ENCODE measurements at places on chromosomes 11 and 22.
A peak's percentile ranks its signal among the peaks of the same experiment; 100 is the strongest.

DNA sequence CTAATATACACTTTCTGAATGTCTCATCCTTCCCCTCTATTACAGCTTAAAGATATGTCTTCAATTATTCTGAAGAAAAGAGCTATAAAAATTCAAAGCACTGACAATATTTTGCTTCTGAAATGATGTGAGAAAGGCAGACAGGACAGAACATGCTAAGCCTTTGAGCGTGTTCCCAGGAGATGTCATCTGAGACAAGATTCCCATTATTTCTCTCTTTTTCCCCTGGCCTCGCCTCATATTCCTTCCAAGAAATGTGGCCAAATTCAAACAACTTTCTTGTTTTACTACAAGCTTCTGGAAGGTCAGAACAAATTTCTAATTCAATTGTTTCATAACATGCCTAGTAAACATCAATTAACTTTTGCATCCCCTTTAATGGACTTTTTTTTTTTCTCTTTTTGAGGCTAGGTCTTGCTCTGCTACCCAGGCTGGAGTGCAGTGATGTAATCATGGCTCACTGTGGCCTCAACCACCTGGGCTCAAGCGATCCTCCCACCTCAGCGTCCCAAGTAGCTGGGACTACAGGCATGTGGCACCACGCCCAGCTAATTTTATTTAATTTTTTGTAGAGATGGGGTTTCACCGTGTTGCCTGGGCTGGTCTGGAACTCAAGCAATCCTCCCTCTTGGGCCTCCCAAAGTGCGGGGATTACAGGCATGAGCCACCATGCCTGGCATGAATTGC is 37.1 kb upstream of the NFRKB start:
- DNase-seq = no peak

DNA sequence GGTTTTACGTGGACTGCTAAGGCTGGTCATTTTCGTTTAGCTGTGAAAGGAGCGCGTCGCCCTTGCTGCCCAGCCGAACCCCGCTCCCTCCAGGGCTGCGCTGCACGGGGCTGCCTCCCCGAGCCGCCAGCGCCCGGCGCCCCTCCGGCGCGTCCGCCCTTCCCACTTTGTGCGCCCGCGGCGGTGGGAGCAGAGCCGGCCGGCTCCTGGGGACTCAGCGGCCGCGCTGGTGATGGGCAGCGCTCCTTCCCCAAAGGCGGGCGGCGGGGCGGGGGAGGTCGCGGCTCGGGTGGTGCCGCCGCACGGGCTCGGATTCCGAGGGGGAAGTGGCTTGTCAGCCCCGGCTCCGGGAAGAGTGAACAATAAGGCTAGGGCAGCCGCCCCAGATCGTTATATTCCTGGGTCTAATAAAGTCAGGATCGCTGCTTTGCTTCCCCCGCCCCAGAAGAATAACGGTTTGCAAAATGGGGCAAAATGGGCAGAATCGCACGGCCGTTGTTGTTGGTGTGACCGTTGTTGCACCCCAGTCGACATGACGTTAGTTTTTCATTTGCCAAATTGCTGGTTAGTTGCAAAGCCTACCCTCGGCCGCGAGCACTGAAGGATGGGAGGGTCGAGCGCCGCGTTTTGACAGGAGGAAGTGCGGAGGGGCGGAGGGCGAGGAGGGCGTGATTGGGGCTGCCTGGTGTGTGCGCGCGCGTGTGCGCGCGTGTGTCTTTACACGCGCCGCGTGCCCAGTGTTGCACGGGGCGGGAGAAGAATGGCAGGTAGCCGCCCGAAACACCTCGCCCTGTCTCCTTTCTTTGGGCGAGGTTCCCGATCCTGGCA is 745 bp downstream of the NCAM1 start:
- no peak for DNase-seq

- DNase-seq = no peak
Observed at GRCh38 chr11:90476442-90477007, 253.7 kb upstream of the CHORDC1 start.

DNA sequence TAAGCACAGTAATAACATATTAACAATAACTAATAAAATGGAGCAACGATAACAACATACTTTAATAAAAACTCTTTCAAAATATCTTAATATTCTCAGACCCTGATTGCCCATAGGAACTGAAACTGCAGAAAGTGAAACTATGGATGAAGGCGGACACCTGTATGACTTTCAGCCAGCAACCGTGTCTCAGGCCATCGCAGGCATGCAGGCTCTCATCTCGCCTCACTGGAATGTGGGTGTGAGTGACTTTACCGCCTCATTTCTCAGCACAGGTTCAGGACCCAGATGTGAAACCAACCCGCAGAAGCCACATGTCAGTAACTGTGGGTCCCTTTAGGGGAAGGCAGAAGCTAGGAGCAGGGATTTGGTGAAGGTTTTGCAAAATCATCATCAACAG is 539.1 kb downstream of the FAM181B start:
- DNase-seq = no peak

DNA sequence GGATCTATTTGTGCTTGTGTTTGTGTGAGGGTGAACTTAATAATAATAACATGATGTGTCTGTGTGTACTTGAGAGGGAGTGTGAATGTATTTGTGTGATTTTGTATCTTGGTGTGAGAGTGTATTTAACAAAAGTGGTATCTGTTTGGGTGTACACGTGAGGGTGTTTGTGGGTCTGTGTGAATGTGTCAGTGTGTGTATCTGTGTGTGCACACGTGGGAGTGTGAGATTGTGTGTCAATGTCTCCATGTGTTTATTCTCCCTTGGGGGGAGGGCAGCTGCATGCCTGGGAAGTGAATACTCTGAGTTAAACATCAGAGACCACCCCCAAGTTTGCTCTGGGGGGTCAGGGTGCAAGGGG is 15.0 kb upstream of the RPS19BP1 start:
- no peak for DNase-seq

DNA sequence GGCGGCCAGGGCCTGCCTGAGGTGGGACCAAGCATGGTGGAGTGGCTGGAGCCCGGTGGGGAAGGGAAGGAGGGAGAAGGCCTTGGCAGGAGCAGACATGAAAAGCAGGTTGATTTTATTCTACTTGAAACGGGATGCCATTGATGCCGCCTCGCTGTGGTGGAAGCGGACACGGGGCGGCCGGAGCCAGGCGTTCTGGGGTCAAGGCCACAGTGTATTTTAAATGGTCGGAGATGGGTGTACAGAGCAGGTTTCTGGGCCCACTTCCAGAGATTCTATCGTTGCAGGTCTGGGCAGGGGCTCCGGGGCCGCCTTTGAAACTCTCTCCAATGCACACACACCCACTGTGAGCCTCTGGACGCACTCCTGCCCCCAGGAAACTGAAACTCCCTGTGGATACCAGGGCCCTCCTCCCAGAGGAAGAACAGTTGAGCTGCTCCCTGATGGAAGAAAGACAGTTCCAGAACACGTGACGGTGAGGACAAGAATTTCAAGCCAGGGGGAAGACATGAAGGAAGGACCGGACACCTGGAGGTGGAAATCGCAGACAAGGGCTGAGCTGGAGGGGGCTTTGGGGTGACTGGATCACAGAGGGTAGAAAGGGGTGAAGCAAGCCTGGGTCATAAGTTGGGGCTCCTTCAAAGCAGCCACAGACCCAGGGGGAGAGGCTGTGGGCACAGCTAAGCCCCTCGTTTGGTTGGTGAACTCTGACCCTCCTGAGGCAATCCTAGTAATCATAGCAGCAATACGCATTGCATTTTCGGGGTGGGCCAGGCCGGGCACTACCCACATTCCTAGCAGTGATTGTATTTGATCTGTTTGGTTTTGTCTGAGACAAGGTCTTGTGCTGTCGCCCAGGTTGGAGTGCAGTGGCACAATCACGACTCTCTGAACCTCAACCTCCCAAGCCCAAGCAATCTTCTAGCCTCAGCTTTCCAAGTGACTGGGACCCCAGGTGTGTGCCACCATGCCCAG is 12.3 kb upstream of the LINC01488 start:
- no peak for DNase-seq

GRCh38 chr22:49704345-49705215 is 123.1 kb downstream of the BRD1 start:
- DNase-seq = no peak

DNA sequence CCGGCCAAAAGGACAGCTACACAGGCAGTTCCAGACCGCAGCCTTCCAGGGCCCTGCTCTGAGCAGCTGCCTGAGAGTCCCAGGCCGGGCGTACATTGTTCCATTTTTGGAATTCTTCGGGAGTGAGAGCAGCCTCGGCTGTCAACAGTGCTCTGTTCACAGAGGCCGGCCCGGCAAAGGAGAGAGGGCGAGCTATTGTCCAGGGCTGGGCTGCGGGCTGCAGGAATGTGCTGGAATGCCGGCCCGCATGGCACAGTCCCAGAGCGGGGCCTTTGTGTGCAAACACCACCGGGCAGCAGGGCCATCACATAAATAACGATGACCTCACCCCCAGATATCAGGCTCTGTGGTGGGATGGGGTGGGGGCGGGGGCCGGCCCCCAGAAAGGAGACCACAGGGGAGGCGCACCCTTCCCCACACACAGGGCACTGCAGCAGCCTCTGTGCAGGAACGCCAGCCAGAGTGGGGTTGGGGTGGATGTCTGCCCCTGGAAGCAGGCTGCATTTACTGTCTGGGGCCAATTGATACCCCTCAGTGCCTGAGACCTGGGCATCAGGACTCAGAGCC is 15.8 kb downstream of the LINC01488 start:
- peak; percentile 87 for DNase-seq
